Naive thymus-derived CD4-positive, alpha-beta T cell (primary cell): ENCODE measurements at places on chromosomes 16 and 17. TPM values are rescaled to one million over a fixed set of nuclear protein-coding genes. Genes with fewer than 3 reads are reported as not detected.

- H3K27ac ChIP-seq, result peak overlapping the region; percentile 72
- H3K27me3 ChIP-seq, result no peaks in the 10 kb centered on the region
- H3K4me3 ChIP-seq, result peak overlapping the region; percentile 36
- H3K36me3 ChIP-seq, result peaks cover 10% of the 10 kb centered on the region
Measured at GRCh38 chr17:80774146-80774545, 217.5 kb upstream of the CHMP6 start.

DNA sequence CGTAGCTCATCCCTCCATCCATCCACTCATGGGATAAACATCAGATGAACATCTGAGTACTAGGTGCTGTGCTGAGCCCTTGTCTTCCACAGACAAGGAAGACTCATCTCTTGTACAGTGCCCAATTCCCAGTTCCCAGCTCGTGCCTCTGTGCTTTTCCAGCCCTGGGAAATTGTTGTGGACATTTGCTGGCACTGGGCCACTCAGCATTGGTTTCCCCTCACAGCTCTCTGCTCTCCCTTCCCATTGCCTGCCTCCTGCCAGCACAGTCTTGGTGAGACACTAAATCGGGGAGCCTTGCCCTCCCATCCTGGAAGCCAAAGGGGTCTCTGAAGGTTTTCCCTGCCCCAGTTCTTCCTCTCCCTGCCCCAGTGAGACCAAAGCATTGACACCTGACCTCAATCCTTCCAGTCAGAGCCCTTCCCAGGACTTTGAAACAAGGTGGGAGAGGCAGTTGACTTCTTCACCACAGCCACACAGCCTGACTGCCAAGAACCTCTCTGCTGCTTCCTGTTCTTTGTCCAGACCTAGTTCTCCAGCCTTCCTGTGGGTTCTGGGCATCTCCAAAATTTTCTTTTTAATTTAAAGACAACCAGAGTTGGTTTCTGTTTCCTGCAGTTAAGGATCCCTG lies 50.2 kb downstream of the WSB1 start:
- no peak overlapping the region for H3K27ac ChIP-seq
- DNase-seq, result no peak
- no peaks in the 10 kb centered on the region for H3K27me3 ChIP-seq
- no peaks in the 10 kb centered on the region for H3K36me3 ChIP-seq
- H3K4me1 ChIP-seq, result peaks cover 7% of the 10 kb centered on the region
- H3K4me3 ChIP-seq, result no peak overlapping the region

- no peak overlapping the region for H3K4me3 ChIP-seq
- peaks cover 15% of the 10 kb centered on the region for H3K36me3 ChIP-seq
- DNase-seq, result no peak
Measured at GRCh38 chr17:73205459-73205961, 12.7 kb downstream of the COG1 start.

DNA sequence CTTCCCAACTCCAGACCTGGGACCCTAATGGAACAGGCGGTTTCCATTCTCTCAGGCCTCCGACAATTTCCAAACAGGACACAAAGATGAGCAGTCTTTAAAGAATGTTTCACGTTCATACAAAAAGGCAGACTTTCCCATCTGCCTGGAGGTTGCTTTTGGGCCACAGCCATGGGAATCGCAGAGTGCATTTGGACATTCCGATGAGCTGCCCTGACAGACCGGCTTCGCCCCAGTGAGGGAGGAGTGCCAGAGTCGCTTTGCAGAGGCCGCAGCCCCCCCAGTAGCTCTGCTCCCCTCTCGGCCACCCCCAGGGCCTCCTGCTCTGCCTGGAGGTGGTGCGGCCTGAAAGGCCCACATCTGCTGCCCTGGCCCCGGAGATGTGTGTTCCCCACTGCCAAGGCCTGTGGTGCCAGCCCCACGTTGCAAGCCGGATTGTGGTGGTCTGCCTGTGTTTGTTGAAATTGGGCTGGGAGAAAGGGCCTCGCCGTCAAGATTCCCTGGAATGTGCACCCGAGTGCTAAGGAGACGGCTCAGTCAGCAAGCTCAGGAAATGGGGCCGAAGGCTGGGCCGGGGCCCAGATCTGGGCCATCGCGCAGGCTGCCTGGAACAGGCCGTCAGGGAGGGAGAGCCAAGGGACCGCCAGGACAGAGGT lies 89.8 kb downstream of the C16orf95 start:
- no peak overlapping the region for H3K4me3 ChIP-seq
- no peak for DNase-seq
- no peaks in the 10 kb centered on the region for H3K27me3 ChIP-seq
- H3K27ac ChIP-seq, result no peak overlapping the region
- no peaks in the 10 kb centered on the region for H3K4me1 ChIP-seq

DNA sequence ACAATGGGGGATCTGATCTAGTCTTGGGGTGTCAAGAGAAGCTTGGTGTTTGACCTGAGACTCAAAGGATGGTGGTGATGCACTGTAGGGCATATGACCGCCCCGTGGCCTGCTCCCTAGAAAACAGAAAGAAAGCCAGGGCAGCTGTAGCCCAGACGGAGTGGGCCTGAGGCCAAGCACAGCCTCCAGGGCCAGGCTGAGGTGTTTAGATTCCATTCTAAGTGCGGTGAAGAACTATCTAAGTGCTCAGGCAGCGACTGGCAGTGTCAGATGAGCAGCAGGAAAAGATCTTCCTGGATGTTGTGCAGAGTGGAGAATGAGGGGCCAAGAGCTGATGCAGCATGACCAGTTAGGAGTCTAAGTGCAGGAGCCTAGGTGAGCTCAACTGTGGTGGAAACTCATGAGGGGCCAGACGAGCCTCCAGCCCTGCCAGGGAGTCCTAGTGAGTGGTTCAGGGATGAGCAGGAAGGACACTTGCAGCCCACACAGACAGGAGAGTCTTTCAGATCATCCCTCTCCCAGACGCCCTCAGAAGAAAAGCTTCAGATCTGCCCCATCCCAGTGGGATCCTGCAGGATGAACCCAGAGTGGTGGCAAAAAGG lies 314.2 kb upstream of the CCL2 start:
- H3K27ac ChIP-seq, result no peak overlapping the region
- H3K4me1 ChIP-seq, result no peaks in the 10 kb centered on the region
- H3K36me3 ChIP-seq, result no peaks in the 10 kb centered on the region

DNA sequence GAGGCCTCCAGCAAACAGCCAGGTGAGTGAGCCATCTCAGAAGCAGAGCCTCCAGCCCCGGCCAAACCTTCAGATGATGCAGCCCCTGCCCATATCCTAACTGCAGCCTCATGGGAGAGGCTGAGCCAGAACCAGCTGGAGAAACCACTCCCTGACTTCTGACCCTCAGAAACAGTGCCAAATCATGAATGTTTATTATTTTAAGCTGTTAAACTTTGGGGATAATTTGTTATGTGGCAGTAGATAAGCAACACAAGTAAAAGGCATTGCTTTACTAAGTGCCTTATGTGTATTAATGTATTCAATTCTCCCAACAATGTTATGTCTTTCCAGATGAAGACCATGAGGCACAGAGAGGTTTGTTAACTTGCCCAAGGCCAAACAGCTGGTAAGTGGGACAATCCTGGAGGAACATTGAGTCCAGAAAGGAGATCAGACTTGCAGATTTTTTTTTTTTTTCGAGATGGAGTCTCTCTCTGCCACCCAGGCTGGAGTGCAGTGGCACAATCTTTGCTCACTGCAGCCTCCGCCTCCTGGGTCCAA lies 59.6 kb downstream of the SOCS1 start:
- H3K36me3 ChIP-seq, result no peaks in the 10 kb centered on the region
- H3K4me3 ChIP-seq, result no peak overlapping the region
- no peaks in the 10 kb centered on the region for H3K4me1 ChIP-seq
- no peak overlapping the region for H3K27ac ChIP-seq
- no peaks in the 10 kb centered on the region for H3K27me3 ChIP-seq
- no peak for DNase-seq

GRCh38 chr17:72969293-72969906 lies 123.1 kb downstream of the SLC39A11 start:
- no peak overlapping the region for H3K4me3 ChIP-seq
- H3K27me3 ChIP-seq, result no peaks in the 10 kb centered on the region
- H3K36me3 ChIP-seq, result no peaks in the 10 kb centered on the region
- H3K27ac ChIP-seq, result no peak overlapping the region

DNA sequence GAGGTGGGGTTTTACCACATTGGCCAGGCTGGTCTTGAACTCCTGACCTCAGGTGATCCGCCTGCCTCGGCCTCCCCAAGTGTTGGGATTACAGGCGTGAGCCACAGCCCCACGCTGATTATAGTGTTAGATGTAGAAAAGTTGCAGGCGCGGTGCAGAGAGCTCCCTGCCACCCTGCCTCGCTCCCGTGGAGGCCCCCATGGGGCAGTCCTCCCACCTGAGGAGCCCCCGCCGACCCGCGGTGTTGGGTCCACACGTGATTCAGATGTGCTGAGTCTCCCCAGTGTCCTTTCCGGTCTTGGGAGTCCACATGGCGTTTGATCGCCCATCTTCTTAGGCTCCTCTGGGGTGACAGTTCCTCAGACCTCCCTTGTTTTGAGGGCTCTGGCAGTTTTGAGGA lies 5.2 kb upstream of the RPL13 start:
- H3K27me3 ChIP-seq, result no peaks in the 10 kb centered on the region
- H3K27ac ChIP-seq, result no peak overlapping the region

DNA sequence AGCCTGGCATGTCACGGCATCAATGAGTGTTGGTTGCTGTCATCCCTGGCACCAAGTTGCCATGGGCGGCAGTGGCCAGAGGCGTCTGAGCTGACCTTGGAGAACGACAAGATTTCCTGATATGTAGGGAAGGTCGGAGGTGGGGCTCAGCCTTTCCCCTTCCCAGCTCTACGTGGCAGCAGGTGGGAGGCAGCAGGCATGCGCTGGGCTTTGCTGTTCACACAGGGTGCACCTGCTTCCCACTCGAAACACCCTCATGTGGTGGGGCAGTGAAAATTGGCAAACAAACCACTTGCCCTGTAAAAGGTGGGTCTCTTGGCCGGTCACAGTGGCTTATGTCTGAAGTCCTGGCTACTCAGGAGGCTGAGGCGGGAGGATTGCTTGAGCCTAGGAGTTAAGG lies 12.3 kb upstream of the TFAP4 start:
- H3K27ac ChIP-seq, result no peak overlapping the region
- H3K36me3 ChIP-seq, result no peaks in the 10 kb centered on the region
- peaks cover 7% of the 10 kb centered on the region for H3K4me1 ChIP-seq
- H3K4me3 ChIP-seq, result no peak overlapping the region

DNA sequence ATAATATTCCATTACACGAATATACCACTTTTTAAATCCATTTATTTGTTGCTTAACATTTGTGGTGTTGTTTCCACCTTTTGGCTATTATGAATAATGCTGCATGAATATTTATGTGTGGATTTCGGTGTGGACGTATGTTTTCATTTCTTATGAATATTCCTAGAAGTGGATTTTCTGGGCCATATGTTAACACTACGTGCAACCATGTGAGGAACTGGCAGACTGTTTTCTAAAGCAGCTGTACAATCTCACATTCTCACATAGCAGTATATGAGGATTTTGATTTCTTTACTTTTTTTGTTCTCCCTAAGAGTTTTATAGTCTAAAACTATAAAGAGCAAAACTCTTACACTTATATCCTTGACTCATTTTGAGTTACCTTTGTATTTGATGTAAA lies 143.4 kb downstream of the MAP2K4 start:
- no peaks in the 10 kb centered on the region for H3K36me3 ChIP-seq
- no peak overlapping the region for H3K4me3 ChIP-seq
- no peaks in the 10 kb centered on the region for H3K4me1 ChIP-seq
- no peak overlapping the region for H3K27ac ChIP-seq
- H3K27me3 ChIP-seq, result no peaks in the 10 kb centered on the region
- DNase-seq, result no peak

- H3K27ac ChIP-seq, result no peak overlapping the region
- H3K4me3 ChIP-seq, result no peak overlapping the region
- peak; percentile 51 for DNase-seq
- H3K36me3 ChIP-seq, result no peaks in the 10 kb centered on the region
Measured at GRCh38 chr16:9134739-9135138, 43.3 kb downstream of the HAPSTR1 start.

GRCh38 chr17:38844261-38844757 lies 9.2 kb downstream of the RPL23 start:
- H3K27ac ChIP-seq, result no peak overlapping the region
- H3K4me3 ChIP-seq, result no peak overlapping the region
- no peaks in the 10 kb centered on the region for H3K27me3 ChIP-seq

DNA sequence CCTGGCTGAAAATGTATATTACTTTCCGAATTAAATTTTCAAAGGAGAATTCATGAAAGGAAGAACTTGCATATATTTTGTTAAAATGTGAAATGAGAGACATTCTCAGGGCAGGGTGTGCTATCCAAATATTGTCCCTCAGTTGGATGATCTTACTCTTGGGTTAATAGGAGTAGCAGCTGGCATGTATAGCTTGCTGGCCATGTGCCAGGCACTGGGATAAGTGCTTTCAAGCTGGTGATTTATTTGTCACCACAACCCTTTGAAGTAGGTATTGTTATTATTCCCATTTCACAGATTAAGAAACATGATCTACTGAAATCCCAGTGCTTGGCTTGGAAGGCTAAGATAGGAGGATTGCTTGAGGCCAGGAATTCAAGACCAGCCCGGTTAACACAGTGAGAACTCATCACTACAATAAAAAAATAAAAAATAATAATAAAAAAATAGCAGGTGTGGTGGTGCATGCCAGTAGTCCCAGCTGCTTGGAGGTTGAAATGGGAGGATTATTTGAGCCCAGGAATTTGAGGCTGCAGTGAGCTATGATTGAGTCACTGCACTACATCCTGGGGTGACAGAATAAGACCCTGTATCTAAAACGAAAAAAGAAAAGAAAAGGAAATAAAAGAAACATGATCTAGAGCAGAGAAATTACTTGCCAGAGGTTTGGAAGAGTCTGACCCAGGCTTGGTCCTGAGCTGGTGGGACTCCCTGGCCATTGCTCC lies 11.6 kb upstream of the MPHOSPH6 start:
- no peaks in the 10 kb centered on the region for H3K27me3 ChIP-seq
- no peak for DNase-seq
- no peaks in the 10 kb centered on the region for H3K4me1 ChIP-seq
- no peak overlapping the region for H3K4me3 ChIP-seq
- no peaks in the 10 kb centered on the region for H3K36me3 ChIP-seq

DNA sequence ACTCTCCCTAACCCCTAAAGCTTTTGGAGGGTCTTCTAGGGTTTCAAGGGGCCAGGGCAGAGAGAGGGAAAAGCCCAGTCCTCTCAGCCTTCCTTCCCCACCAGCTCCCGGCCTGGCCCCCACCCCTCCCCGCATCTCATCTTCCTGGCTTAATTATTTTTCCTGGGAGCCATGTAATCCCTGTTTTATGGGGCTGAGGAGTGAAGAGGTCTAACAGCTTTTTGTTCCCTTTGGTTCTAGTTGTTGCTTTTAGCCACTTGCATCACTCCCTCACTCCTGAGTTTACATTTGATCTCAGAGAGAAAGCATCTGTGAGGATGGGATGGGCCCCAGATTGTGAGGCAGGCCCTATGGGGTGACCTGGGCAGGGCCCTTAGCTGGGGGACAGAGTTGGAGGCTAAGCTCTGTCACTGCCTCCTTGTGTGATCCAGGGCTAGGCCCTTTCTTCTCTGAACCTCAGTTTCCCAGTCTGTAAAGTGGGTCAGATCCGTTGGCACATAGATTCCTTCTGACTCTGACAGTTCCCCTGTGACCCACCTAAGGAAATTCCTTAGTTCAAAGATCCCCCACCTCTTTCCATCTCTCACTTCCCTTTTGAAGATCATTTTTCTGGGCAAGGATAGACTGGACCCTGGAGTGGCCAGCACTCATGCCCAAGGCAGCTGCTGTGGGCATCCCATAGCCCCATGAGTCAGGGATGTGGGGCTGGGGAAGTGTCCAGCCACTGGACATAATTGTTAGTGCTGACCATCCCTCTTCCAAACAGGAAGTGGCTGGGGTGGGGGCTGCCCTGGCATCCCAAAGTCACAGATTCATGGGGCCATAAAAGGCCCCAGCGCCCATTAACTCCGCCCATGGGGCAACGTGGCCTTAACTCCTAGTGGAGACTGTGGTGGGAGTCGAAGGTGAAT lies 20.1 kb downstream of the UNC119 start:
- H3K36me3 ChIP-seq, result no peaks in the 10 kb centered on the region
- H3K27me3 ChIP-seq, result no peaks in the 10 kb centered on the region
- no peak overlapping the region for H3K27ac ChIP-seq

The TLCD2 gene
- 0.08 TPM for total RNA-seq

The CPNE7 gene
- 0.39 TPM for total RNA-seq

The ASPSCR1 gene
- 36.4 TPM for total RNA-seq

The CA4 gene
- total RNA-seq, result not detected

The CD7 gene
- 377 and 390 TPM in 2 replicates for total RNA-seq

The SSTR5 gene
- not detected for total RNA-seq
